Kidney glomerular epithelial cell (primary cell): ENCODE measurements at places on chromosomes 6 and 20.
A peak's percentile ranks its signal among the peaks of the same experiment; 100 is the strongest.

DNA sequence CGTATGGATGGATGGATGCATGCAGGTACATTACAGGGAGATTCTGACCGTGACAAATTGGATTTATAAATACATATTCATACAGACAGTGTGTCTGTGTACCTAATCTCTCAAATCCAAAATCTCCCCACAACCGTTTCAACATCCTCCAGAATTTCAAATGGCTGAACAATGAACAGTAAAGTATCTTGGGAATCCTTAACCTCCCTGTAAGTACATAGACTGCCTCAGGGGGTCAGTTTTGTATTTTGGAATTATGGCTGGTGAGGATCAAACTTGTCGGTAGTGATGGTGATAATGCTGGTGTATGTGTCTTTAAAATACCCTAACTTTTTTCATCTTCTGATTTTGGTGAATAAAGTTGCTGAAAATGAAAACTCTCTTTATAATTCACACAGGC lies 246.2 kb downstream of the FOXC1 start:
- no peak for DNase-seq

- DNase-seq: no peak
Measured at GRCh38 chr6:56689114-56689513, 46.4 kb upstream of the DST start.

DNA sequence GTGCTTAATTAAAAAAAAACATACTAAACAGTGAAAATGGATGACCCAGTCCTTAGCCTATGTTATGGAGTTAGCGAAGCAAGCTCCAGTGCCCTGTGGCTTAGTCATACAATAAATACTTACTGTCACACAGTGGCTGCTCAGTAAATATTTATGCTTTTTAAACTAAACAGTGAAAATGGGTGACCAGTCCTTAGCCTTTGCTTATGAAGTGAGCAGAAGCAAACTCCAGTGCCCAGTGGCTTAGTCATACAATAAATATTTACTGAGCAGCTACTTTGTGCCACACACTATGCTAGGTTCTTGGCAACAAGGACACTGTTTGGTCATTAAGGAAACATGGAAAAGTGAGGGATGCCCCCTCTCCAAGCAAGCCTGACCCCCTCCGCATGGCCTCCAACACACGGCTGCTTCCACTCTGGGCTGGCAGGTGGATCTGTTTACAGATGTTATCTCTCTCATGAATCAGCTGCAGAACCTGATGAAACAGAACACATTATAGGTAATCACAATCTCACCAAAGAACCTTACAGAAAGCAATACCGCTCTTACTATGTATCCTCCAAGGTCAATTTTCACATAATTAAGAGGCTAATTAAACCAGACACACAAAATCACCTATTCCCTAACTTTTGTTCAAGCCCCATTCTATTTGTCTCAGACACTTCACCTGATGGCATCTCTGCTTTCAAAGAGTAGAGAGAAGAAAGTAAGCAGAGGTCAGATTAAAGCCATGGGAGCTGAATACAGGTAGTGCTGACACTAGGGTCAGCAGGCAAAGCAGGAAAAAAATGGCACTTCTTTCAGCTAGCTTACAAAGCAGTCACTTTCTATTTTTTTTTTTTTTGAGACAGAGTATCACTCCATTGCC lies 27.3 kb downstream of the CDK5RAP1 start:
- DNase-seq: peak; percentile 92

- no peak for DNase-seq
Measured at GRCh38 chr6:115902436-115902835, 158.3 kb downstream of the FRK start.

DNA sequence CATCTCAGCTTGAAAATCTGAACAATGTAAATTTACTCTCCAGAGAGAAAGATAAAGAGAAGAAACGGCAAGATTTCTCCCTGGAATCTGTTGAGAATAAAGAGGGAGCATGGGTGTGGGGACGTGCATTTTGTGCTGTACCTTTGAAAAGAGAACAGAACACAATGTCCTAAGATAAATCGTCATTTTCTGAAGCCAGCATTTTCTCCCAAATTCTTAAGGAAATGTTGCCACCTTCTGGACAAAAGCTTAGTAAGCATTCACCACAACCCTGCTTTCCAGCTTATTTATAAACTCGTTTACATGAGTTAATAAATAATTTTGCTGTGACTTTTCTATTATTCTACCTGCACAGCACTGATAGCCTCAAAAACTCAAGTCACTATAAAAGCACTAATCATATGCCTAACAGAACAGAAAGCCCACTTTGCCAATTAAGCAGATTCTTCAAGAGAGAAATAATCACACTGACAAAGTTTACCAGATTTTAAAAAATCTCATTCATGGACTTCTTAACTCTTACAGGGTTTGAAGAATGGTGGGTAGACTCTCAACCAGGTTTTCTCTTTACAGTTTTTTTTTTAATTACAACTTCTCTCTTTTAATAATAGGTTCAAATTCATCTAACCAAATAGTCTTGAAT lies 155.8 kb downstream of the MBOAT1 start:
- DNase-seq: peak; percentile 44

- DNase-seq: no peak
Measured at GRCh38 chr6:7996538-7997111, 67.6 kb downstream of the BLOC1S5 start.

DNA sequence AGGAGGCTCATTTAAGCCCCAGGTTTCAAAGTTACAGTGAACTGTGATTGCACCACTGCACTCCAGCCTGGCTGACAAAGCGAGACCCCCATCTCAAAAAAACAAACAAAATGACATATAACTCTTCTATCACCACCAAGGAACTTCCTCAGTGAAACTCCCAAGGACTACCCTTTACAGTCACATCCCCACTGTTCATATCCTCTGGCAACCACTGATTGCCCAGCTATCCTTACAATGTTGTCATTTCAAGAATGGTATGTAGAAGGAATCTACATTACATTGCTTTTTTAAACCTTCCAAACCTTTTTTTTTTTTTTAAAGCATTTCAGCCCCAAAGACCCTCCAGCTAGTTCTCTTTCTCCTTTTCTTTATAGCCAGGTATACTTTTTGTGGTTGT lies 123.1 kb upstream of the CARMIL1 start:
- no peak for DNase-seq

GRCh38 chr6:123904228-123904627 lies 100.6 kb downstream of the NKAIN2 start:
- DNase-seq: no peak

- DNase-seq: no peak
Measured at GRCh38 chr20:42392442-42392841, 774.3 kb upstream of the CHD6 start.

GRCh38 chr6:88380618-88381288 lies 214.6 kb upstream of the CNR1 start:
- peak; percentile 55 for DNase-seq

- DNase-seq: no peak
Measured at GRCh38 chr6:41579088-41579610, 33.0 kb downstream of the FOXP4 start.

DNA sequence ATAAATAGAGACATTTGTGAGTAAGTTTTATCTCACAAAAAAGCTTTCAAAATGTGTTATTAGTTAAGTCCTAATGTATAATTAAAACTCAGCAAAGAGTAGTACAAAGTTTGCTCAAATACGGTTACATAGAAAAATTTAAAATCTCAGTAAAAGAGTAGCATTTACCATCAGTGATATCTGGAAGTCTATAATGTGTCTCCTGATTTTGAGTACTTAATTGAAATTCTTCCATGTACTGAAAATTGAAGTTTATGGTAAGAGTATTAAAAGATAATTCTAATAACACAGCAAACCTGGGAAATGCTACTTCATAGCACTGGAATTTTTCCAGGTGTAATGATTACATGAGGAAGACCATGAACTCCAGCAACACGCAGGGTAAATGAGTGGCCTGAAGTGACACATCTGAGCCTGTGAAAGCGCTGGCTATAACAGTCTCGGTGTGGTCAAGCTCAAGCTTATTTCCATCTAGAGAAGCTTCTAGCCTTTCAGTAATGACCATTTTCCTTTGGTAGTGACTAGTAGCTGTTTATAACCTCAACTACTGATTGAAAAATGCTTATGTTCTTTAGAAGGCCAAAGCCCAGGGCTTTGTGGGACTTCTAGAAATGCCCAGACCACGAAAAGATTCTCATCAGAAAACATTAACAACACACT lies 203.2 kb downstream of the ISM1 start:
- no peak for DNase-seq

- DNase-seq: peak; percentile 53
Measured at GRCh38 chr20:62370115-62370806, 3.1 kb upstream of the LAMA5 start.

- no peak for DNase-seq
Measured at GRCh38 chr20:19806806-19807190, 48.7 kb downstream of the RIN2 start.

DNA sequence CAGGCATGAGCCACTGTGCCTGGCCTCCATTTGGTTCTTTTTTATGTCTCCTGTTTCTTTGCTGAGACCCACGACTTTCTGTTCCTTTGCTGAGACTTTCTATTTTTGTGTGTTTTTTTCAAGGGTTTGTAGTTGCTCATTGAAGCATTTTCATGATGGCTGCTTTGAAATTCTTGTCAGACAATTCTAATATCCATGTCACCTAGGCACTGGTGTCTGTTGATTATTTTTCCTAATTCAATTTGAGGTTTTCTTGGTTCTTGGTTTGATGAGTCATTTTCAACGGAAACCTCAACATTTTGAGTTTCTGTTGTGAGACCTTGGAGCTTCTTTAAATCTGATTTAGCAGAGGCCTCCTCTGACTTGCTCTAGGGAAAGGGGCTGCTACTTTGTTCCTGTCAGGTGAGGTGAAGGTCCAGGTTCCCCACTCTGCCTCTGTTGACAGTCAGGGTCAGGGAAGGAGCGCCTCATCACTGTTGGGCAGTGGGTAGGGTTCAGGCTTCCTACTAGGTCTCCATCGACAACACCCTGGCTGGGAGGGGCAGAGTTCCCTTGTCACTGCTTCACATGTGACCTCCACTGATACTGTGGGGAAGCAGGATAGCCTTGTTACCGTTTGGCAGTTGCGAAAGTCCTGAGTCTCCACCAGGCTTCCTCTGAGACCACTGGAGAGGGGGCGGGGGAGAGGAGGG lies 67.2 kb upstream of the RNF24 start:
- no peak for DNase-seq
